ENCODE measurements at places on chromosomes 3 and 15.

DNA sequence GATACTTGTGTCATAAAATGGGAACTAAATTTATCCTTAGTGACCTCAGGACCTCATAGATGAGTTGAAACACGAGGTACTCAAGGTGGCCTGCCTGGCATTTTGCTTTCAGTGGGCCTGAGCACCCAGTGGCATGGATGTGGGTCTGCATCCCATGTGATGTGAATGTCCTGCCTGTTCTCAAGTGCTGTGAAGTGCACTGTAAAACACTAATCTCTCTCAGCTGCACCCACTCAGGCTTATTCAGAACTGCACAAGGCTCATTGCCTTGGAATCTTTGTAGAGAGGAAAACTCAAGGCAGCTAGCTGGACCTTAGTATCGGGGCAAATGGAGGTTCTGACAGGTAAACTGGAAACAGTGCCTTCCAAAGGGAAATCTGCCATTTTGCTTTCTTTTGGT lies 767.0 kb downstream of the TUSC7 start:
- DNase-seq: no peak

DNA sequence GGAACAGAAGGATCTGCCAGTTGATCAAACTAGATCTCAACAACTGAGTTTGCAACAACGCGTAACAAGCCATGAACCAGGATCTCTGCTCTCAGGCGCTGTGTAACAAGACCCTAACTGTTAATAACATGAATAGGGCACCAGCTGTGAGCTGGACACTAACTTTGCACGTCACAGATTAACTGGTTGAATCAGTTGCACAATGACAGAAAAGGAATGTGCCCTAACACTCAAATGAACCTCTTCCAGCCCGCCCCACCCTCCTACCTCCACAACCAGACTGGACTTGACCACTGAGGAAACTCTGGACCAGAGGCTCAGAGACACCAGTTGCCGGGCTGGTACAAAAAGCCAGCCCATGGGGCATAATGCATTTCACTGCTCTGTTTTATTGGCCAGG lies 34.3 kb downstream of the MCF2L2 start:
- no peak for DNase-seq

DNA sequence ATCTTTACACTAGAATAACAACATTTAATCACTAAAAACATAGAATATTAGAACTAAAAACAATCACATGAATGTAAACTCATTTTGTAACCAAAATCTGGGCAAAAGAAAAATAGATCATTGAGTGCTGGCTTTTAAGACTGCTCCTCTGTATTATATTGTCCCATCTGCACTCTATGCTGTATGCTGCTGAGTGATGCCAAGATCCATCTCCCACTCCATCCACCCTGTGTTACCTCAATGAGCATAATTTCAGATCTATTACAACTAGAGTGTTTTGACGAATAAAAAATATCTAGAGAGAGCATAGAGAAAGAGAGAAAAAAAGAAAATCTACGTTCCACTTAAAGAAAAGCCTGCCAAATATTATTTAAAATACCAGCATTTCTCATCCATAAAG lies 1060.4 kb downstream of the ZPLD1 start:
- no peak for DNase-seq

GRCh38 chr3:14900881-14901873 lies 46.2 kb upstream of the NR2C2 start:
- DNase-seq: no peak

DNA sequence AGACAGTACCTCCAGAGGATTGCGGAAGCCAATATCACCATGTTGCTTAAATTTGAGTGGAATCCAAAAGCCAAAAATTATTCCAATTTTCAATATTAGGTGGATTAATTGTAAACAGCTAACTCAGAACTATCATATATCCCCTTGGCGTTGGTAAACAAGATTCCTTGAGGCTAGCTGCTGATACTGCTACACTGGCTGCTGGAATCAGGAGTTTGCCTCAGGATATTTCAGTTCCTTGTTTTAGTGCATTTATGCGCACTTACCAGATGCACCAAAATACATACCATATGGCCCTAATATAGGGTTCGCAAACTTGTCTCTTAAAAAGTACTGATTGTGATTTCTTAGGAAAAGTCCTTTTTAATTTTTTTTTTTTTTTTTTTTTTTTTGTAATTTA lies 605.2 kb upstream of the NAALADL2 start:
- DNase-seq: no peak

GRCh38 chr3:195806211-195806915 lies 5.4 kb downstream of the MUC4 start:
- no peak for DNase-seq

- DNase-seq: no peak
Measured at GRCh38 chr15:65396965-65397317, 19.1 kb upstream of the IGDCC3 start.

DNA sequence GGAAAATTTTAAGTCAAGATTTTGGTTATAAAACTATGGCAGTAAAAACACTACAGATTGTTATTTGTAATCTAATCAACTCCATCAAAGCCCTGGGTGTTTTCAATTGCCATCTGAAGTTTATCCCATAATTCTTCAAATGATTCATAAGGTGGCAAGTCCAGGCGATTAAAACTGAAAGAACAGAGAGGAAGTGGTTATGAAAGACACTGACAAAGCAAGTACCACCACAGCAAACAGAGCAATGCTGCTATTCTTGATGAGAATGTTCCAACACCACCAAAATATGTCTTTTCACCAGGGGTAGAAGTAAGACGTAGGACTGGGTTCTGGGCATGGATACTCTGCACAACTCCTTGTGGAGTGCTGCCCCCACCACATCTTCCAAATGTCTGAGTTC lies 86.9 kb upstream of the PRTG start:
- DNase-seq: no peak

DNA sequence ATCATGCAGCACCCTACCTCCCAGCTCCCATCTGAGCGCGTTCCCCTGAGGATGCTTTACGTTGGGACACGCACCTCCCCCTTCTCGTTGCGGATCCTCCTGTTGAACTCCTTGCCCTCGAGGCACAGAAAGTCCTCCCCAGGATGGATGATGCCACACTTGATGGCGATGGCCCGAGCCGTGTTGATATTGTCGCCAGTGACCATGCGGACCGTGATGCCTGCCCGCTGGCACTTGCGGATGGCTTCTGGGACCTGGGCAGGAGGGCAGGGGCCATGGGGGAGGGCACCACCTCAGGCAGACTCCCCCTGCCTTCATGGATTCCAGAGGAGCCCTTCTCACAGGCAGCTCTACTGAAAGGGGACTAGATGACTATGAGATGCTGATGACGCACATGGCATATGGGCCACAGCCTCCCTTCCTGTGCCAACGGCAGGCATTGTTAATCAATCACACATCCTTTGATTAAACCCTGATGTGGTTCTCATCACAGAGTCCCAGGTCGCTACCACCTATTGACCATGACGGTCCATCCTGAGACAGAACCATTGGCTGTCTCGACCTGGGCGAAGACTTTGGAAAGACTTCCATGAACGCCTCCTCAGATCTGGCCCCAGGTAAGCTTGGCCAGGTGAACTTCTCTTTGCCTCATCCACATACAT lies 29.5 kb upstream of the SEC13 start:
- DNase-seq: no peak

GRCh38 chr3:150613709-150614480 lies 10.8 kb downstream of the SELENOT start:
- DNase-seq: no peak

- no peak for DNase-seq
Measured at GRCh38 chr3:175818811-175819464, 959.8 kb downstream of the NAALADL2 start.

DNA sequence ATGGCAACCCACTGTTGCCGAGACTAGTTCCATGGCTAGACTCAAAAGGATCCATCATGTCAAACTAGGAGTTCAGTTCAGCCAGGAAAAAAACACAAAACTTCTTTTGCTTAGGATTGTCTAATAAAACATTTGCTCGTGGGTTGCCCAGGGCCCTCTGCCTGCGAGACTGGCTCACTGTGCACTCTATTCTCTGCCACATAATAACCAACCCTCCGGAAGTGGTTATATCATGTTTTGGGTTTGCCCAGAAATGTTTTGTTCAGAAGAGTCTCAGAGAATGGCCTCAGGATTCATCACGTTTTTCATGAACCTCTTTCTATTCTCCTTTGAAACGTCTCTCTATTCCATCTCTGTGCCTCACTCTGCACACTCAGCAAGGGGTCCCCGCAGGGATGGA lies 216.1 kb downstream of the SV2B start:
- no peak for DNase-seq

GRCh38 chr3:14598143-14598569 lies 53.4 kb upstream of the CCDC174 start:
- DNase-seq: peak; percentile 11

DNA sequence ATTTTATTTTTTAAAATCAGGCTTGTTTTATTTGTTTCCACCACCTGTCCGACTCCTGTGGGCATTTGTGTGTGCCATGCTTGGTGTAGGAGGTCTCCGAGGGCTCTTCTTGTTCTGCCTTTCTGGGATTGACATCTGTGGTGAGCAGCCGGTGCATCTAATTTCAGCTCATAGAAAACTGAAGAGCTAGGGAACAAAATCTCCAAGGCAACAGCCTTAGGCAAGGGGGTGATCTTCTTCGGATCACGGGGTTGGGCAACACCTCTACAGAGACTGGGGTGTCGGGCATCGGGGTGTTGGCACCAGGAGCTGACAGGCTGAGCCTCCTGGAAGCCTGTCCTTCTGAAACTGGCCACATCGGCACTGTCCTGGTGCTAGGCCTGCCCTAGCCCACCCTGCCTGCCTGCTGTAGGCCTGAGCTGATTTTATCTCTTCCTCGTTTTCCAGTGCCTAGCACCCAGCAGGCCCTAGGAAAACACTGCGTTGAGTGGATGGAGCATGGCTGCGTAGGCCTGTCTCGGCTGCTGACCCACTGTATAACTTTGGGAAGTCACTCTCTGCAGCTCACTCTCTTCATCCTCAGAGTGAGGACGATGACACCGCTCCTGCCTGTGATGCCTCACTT lies 10.3 kb downstream of the CHCHD6 start:
- DNase-seq: no peak

- DNase-seq: no peak
Measured at GRCh38 chr3:69500604-69501003, 114.7 kb upstream of the FRMD4B start.

DNA sequence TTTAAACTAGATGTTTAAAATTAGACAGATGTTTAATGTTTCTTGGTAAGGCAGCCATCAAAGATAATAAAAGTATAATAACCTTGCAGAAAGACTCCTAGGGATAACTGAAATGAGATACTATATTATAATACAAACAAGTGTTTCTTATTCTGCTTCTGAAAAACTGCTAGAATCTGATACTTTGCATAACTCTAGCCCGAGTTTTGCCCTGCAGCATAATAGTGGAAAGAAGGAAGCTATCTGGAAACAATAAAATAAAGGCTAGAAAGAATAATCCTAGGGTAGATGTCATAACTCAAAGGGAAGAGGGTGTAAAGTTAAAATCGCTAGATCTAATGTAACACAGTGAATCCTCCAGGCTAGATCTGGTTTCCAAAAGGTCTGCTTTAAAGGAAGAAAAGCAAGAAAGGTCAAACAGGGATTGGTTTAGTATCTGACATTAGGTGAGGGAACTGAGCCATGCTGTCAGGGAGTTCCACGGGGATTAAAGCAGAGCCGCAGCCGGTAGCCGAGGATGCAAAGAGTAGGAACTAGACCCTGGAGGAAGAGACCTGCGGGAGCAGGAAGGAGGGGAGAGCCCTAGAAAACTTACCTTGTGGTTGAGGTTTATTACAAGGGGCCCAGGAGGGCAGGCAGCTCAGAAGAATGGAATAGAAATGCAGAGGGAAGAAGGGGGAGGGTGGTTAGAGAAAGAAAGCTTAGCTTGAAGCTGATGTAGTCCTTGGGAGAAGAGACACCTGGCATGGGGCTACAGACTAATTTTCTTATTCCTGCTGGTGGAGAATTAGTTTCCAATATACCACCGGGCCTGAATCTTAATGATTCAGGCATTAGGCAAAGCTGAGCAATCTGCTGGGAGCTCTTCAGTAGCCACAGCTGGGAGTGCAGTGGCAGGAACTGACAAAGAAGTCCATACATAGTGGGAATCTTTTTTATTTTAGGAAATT lies 46.1 kb upstream of the TUSC7 start:
- DNase-seq: no peak

GRCh38 chr15:29747837-29748417 lies 74.3 kb downstream of the TJP1 start:
- no peak for DNase-seq

DNA sequence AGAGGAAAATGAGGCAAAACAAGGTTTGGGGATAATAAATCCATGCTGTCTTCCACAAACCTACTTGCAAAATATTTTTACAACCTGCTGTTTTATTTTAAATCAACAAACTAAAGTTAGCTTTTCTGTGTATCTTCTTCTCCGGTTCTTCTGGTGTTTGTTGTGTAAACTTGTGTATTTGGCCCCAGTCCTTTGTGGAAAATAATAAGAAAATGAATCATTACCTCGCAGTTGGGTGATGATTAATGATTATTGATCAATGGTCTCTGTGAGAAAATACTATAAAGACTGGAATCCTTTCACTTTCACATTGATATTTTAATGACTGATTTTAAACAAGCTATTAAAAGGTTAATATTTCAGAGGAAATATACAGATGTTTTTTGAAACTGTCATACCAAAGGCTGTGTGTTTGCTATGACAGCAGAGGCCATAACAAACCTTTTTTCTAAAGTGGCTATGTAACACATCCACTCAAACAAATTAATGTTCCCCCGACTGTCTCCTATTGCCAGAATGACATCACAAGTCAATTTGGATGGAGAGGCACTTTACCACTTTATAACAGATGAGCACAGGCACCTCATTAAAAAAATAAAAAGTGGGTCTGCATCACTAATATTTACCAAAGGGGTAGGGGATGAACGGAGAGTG lies 152.5 kb downstream of the MEX3B start:
- no peak for DNase-seq

GRCh38 chr3:19396726-19397125 lies 248.4 kb downstream of the KCNH8 start:
- no peak for DNase-seq

- no peak for DNase-seq
Measured at GRCh38 chr3:50662408-50662807, 12.3 kb upstream of the DOCK3 start.

DNA sequence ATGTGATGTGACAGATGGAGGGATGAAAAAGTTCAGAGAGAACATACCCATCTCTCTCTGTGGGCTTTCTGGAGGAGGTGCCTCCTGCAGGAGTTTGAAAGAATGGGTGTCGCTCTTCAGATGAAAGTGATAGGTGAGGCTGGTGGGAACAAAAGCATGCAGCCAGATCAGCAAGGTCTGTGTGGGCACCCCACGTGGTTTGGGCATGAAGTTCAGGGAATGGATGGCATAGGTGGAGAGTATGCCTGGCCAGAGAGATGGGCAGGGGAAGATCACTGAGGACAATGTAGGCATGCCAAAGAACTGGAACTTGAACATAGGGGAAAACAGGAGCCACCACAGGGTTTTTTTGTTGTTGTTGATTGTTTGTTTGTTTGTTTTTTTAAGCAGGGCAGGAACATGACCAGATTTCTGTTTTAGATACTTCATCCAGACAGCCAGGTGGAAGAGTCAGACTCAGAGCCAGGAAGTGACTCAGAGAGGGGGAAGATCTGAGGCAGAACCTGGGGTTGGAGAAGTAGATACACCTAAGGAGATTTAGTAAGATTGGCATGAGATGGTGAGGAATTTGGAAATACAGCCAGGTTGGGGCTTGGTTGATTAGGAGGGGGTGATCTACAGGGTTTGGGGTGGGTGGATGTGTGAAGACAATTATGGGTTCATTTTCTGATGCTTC lies 64.8 kb upstream of the CLSTN2 start:
- no peak for DNase-seq

Data from kidney glomerular epithelial cell (primary cell).